Heart left ventricle (tissue), 16 donors: ENCODE measurements at places on chromosomes 1 and 21. TPM values are rescaled to one million over a fixed set of nuclear protein-coding genes. Genes with fewer than 3 reads are reported as not detected.

Gene THEM5
- not detected for total RNA-seq

Gene KRTAP12-4
- not detected for total RNA-seq

Gene GBP7
- not detected for total RNA-seq

Gene PRDM16
- total RNA-seq: 15.9 TPM

DNA sequence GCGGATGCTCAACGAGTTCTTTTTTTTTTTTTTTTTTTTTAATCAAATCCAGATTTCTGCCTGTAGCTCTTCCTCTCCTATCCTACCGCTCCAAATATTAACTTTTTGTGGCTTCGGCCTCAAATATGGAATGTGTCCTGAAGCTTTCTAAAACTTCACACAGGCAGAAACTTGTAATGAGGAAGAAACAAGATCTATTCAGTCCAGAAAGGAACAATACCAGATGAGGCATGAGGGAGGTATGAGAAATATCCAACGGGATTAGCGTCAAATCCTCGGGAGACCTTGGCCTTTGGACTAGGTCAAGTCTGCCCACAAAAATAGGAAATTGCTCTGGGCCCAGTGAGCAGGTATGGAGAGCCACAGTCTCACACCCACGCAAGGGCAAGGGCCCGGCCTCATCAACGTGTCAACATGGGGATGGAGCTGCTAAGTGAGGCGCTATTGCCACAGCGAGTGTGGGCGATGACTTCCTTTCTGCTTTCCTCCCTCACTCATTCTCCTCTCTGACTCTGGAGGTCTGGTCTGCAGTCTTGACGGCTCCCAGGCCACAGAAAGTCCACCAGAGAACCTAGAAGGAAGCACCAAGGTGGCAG lies 66.6 kb downstream of the BCAR3 start:
- DNase-seq: no peak
- no peak overlapping the region for H3K4me3 ChIP-seq
- H3K4me1 ChIP-seq: peaks cover 74% of the 10 kb centered on the region
- no peaks in the 10 kb centered on the region for H3K27me3 ChIP-seq

- H3K27ac ChIP-seq: peak overlapping the region; percentile 76
- peak; percentile 80 for DNase-seq
- peaks cover 52% of the 10 kb centered on the region for H3K4me1 ChIP-seq
- H3K36me3 ChIP-seq: no peaks in the 10 kb centered on the region
Observed at GRCh38 chr1:230849451-230850224, 18.7 kb downstream of the C1orf198 start.

Gene DDOST
- 116 TPM for total RNA-seq
